ENCODE measurements at places on chromosomes 6 and 20. TPM values are rescaled to one million over a fixed set of nuclear protein-coding genes. Genes with fewer than 3 reads are reported as not detected.
A peak's percentile ranks its signal among the peaks of the same experiment; 100 is the strongest.

Gene MAS1
- polyA plus RNA-seq = 0.05 TPM

Gene C20orf141
- not detected for polyA plus RNA-seq

DNA sequence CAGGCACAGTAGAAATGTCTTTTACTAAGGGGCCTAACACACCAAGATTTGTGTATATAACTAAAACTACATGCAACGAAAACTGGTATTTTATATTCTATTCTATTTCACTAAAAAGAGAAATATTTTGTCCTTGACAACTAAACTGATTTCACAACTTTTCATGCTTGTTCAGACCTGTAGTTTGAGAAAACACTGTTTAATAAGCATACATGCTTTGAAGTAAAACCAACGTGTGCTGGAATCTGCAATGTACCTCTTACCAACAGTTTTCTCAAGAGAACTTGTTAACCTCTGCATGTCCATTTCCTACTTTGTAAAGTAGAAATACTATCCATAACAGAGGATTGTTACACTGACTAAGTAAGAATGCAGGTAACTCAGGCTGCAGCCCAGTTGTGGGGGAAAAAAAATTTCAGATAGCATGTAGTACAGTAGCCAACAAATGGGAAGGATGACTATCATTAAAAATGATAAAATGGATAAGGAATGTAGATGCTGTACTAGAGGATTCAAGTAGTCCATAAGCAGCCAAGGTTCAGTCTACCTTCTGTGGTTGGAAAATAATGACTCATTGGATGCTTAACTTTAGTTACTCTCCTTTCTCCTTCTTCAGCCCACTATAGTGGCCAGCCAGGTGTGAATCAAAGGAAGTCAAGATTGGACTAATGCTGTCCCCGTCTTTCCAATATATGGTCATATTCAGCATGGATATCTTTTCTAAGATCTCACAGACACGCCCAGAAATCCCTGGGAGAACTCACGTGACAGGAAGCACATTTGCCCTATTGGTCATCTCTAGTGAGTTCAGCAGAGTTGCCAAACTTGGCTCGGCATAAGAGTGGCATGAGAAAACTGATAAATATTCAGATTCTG is 65.2 kb downstream of the HFE start:
- no peak for DNase-seq

GRCh38 chr6:72418495-72418894 is 203.4 kb upstream of the KCNQ5 start:
- DNase-seq = no peak

DNA sequence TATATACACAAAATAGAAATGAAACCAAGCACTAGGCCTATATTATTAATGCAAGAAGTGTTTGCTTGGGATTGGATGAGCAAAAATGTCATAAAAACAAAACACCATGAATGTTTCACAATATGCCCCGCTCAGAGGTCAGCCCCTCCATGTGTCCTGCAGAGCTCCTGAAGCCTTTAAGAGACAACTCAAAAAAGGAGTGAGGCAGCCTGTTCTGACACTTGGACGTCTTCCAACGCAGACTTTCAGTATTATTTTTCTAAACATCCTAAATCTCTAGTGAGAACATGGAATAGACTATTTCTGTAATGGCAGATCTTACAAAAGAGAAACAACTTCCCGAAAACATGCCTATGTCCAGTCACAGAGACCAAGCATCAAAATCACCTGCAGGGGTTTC is 322.6 kb downstream of the PRKN start:
- no peak for DNase-seq

Gene THBS2
- 56.8 TPM for polyA plus RNA-seq

DNA sequence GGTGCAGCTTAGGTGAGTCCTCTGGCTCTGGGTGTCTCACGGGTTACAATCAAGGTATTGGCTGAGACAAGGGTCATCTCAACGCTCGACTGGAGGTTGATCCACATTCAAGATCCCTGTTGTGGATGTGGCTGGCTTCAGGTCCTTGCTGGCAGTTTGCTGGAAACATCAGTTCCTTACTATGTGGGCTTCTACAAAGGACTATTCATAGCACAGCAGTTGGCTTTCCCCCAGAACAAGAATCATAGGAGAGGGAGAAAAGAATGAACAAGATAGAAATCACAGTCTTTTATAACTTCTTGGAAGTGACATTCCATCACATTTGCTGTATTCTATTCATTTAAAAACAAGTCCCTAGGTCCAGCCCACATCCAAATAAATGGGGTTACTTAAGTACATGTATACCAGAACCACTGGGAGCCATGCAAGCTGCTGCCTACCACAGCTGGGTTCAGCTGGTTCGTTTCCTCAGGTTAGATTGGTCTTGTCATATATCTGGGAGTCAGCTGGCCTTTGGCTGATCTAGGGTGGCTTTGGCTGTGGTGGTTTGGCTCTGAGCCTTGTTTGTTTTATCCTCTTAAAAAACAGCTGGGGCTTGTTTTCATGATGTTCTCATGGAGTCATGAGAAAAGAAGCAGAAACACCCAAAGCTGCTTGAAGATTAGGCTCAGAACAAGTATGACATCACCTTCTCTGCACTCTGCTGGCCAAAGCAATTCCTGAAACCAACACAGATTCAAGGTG is 433.2 kb upstream of the SPTLC3 start:
- DNase-seq = no peak

DNA sequence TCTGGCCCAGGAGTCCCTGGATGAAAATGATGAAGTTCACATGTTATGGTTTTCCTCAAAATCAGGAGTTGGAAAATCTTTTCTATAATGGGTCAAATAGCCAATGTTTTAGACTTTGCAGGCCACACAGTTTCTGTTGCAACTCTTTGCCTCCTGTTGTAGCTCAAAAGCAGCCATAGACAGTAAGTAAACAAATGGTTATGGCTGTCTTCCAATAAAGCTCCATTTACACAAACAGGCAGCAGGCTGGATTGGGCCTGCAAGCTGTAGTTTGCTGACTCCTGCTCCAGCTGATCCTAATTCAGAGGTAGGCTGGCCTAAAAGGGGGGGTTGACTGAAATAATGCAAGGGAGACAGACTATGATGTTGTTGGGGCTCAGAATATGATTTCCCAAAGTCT is 33.0 kb downstream of the METTL24 start:
- DNase-seq = peak; percentile 72

- DNase-seq = no peak
Measured at GRCh38 chr20:2227861-2228260, 67.9 kb upstream of the TGM3 start.

- DNase-seq = no peak
Measured at GRCh38 chr6:7993952-7994351, 70.2 kb downstream of the BLOC1S5 start.

DNA sequence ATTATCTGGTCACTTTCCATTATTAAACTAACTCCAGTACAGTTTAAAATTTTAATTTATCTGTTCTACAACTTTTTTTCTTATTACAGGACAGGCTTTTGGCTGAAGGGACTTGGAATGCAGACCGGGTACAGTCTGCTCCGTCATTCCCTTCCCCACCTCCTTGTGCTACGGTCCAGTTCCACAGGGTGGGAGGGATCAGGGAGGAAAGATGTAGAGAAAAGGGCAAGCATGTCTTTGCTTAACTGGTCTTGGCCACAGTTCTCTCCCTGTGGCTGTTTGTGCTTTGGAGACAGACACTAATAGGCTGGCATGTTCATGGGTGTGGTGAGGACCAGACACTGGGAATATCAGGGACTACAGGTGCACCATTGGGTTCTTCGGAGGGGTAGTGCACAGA is 12.1 kb upstream of the RGS17 start:
- DNase-seq = no peak

- no peak for DNase-seq
Measured at GRCh38 chr6:152176268-152176667, 368.8 kb downstream of the ESR1 start.

DNA sequence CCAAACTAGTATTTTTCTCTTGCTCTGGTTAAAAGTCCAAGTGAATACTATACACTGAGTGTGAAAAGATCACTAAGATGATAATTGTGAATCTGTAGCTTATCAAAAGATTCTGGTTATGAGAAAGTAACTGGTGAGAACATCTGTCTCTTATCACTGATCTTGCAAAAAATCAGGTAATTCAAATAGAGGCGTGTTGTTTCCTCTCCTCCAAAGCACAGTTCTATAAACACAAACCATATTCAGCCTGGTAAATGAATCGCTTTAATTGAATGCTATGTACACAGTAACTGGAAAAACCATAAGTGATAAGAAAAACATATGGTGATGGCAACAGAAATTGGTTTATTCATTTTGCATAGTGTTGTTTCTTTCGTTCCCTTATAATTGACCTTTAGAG is 161.0 kb downstream of the RALGAPA2 start:
- DNase-seq = no peak

Gene PDYN
- 0.43 TPM for polyA plus RNA-seq

Gene KIAA0408
- polyA plus RNA-seq = 4.2 TPM

GRCh38 chr6:143828572-143828971 is 14.6 kb upstream of the LTV1 start:
- DNase-seq = no peak

Gene WFDC5
- polyA plus RNA-seq = not detected

DNA sequence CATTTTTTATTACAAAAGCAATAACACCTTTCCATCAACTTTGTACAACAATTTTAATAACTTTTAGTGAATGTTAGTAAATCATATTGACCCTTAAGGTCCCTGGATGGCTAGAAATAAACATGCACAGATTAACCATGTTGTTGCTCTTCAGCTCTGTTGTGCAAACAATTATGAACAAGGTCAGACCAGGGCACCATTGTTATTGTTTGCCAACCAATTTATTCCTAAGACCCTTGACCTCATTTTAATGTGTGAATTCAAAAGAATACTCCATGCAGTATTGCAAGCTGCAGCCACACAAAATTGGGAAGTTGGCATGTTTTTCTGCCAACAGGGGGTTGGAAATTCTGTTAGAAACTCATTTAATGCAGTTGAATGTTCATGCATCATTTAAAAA is 426.6 kb upstream of the MAP3K7 start:
- DNase-seq = no peak

Measured in left renal pelvis (tissue), 4 donors.